ENCODE measurements at places on chromosomes 5 and 9.

DNA sequence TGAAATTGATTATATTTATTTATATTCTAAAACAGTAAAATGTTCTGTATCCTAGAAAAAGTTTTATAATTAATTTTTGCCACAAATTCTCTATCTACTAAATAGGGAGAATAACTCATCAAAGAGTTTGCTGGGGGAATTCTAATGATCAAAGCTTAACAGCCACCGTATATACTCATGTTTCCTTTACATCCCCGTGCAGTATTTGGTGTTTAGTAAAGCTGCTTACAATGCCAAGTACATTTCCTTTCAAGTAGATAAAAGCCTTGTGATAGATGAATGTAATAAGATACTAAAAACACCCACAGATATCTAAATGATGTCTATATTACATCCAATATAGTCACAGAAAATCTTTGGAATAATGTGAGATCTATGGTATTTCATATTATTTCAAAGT is 312.2 kb downstream of the HCN1 start:
- DNase-seq: no peak

GRCh38 chr5:120532835-120533234 is 68.7 kb downstream of the PRR16 start:
- DNase-seq: no peak

GRCh38 chr5:1056611-1057484 is 48.2 kb downstream of the NKD2 start:
- no peak for DNase-seq

DNA sequence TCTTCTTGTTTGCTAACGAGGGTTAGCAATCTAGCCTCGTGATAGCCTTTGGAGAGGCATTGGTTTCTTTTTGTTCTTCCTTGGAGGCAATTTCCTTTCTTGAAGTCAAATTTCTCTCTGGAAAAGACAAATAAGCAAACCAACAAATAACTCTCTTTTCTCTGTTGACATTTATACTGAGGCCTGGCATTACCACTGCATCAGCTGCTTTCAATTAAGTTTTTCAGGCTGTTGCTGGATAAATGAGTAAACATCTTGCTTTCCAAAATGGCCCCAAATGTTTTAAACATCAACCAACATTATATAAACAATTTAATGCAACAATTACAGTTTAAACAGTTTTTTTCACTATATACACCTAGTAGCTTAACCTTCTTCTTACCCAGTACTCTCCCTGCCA is 264.4 kb downstream of the HTR1A start:
- no peak for DNase-seq

DNA sequence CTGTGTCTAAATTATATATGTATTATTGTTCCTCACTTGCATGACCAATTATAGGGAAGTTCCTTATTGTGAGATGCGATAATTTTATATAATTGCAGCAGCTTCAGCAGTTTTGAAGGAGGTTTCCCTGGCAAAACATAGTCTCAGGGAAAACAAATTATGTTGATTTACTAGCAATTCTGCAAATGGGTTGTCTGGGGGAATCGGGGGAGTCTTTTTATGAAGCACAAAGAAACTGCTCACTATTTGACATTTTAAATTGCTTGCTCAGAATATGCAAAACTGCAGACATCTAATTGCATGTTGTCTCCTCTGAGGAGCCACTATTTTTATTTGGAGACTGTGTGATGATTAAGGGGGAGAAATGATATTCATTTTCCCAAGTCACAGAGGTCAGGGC is 361.6 kb downstream of the YTHDC2 start:
- DNase-seq: no peak

DNA sequence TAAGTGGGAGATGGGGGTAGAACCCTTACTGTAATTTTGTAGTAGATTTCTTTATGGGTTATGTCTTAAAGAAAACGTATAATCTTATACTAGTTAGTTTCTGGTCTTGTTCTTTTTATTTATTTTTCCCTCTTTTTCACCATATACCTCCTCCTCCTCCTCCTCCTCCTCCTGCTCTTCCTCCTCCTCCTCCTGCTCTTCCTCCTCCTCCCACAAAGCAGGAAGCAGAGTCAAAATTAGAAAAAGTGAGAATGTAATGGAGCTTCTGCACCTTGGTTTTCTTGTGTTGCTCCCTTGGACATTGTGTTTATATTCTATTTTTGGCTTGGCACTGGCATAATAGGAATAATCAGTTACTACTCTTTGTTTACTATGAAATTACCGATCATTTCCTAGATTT is 4.5 kb downstream of the MACIR start:
- no peak for DNase-seq

- no peak for DNase-seq
Measured at GRCh38 chr5:133738271-133738670, 125.9 kb upstream of the FSTL4 start.

DNA sequence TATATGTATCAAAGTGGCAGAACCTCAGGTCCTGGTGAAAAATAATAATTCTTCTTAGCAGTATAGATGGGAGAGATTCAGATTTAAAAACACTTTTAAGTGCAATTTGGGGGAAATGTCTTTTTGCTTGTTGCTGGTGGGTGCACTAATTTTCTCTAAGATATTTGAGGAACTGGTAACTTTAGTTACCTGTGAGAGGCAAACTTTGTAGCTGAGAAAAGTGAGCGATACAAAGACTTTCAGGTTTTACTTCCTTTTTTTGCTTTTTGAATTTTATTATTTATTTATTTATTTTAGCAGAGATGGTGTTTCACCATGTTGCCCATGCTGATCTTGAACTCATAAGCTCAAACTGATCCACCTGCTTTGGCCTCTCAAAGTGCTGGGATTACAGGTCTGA is 303.1 kb upstream of the PTGER4 start:
- DNase-seq: no peak

DNA sequence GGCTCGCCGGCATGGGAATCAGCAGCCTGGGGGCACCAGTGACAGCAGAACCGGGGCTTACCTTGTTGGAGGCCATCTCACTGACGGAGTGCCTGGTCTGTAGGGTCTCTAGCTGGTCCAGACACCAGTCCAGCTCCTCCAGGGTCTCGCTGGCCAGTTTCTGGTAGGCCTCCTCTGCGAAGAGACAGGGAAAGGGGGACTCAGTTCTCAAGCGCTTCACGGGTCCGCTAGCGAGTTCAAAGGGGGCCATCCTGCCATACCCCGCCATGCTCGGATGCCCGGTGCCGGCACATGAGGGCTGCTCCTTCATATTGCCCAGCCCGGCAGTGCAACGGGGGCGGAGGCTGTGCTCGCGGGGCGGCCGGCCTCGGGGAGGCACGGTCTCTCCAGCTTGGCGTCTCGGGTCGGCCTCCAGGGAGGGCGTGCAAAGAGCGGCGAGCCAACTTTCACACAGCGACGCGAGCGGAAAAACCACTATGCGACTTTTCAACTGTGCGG is 456.0 kb downstream of the RAB3C start:
- DNase-seq: peak; percentile 20

DNA sequence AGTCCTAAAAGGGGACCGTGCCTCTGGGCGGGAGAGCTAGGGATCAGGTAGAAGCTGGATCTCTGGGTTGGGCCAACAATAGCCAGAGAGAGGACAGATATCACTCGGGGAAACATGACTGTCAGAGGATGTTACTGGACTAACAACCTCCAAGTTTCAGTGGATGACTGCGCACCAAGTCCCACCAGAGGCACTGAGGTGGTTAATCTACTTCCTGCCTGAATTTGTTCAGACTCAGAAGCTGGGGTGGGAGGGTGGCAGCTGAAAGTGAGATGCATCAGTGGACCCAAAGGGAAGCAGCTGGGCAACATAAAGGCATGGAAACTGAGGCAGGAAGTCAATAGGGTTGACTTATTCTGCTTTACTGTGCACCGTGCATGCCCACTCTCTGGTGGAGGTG is 130.1 kb upstream of the SLC44A1 start:
- DNase-seq: peak; percentile 8

GRCh38 chr9:124038239-124038638 is 26.7 kb downstream of the LHX2 start:
- no peak for DNase-seq

GRCh38 chr5:9165546-9165945 is 380.3 kb downstream of the SEMA5A start:
- DNase-seq: no peak

DNA sequence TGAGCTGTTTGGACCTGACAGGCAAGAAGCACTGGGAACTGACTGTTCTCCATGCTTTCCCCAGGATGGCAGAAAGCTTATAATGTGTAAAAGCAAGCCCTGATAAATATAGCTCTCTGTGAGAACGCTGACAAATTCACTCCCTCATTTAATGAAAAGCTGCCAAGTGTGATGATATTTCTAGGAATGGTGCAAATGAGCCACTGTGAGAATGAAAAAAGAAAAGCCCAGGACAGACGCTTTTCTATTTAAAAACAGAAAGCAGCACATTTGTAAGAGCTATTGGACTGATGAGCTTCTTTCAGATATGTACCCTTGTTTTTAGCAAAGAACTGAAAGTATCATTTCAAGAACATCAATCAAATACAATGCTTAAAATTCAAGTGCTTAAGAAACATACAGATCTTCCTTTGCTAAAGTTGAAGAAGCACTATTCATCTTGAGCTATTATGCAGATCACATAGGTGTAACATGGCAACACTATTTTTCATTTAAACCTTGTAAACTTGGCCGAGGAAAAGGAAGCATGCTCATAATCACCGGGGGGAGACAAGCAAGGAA is 842.6 kb upstream of the ACO1 start:
- no peak for DNase-seq

DNA sequence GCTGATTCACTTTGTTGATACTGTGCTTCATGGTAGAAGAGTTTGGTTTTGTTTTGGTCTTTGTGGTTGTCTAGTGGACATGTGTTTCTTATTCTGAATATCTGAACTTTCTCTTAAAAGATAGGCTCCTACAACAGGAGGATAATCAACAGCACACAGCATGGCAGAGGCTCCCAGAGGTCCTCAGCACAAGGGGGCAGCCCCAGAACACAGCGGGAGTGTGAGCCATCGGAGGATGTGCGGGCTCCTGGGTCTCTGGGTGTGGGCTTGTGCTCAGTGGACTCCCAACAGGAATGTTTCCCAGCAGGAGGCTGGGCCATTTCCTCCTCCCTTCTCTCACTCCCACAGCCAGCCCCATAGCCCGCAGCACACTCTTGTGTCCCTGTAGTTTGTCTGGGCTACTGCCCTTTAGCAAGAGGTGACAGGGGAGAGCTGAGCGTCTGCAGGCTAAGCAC is 164.3 kb upstream of the OTULINL start:
- DNase-seq: no peak

- DNase-seq: peak; percentile 39
Measured at GRCh38 chr5:146751781-146752401, 126.7 kb downstream of the PPP2R2B start.

GRCh38 chr9:112487008-112487798 is 576 bp downstream of the KIAA1958 start:
- DNase-seq: peak; percentile 60

- no peak for DNase-seq
Measured at GRCh38 chr9:36893184-36893583, 140.9 kb downstream of the PAX5 start.

- DNase-seq: peak; percentile 53
Measured at GRCh38 chr9:133726401-133727276, 11.5 kb downstream of the SARDH start.

DNA sequence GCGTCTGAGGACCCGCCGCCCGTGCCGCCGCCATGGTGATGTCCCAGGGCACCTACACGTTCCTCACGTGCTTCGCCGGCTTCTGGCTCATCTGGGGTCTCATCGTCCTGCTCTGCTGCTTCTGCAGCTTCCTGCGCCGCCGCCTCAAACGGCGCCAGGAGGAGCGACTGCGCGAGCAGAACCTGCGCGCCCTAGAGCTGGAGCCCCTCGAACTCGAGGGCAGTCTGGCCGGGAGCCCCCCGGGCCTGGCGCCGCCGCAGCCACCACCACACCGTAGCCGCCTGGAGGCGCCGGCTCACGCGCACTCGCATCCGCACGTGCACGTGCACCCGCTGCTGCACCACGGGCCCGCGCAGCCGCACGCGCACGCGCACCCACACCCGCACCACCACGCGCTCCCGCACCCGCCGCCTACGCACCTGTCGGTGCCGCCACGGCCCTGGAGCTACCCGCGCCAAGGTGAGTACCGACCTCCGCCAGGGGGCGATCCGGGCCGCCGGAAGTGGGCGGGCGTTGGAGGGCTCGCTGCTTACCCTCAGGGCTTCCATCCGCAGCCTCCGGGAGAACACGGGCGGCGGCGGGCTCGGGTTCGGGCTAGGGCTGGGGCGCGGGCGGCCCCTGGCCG is 8.5 kb downstream of the PRR7 start:
- DNase-seq: peak; percentile 96

GRCh38 chr9:93642961-93643360 is 66.6 kb downstream of the PHF2 start:
- DNase-seq: no peak

- no peak for DNase-seq
Measured at GRCh38 chr5:111699324-111699723, 57.7 kb downstream of the NREP start.

- DNase-seq: no peak
Measured at GRCh38 chr5:51398875-51399642, 15.8 kb downstream of the ISL1 start.

GRCh38 chr9:18208166-18209059 is 265.5 kb upstream of the ADAMTSL1 start:
- DNase-seq: no peak

DNA sequence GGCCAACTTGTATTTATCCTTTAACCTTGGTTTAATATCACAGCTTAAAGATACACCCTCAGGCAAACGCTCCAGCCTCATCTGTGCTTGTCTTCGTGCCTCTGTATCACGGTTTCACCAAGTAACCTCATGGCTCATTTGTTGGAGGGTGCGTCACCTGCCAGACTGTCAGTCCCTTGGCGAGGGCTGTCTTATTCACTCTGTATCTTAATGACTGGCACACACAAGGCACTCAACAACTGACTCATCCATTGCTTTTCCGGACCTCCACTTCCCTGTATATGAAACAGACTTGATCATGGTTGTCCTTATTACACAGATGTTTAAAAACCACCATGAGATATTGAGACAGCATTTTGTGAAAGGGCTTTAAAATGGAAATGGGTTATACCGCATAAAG is 28.0 kb downstream of the LCP2 start:
- peak; percentile 58 for DNase-seq

GRCh38 chr9:20473515-20474013 is 148.7 kb downstream of the MLLT3 start:
- no peak for DNase-seq

DNA sequence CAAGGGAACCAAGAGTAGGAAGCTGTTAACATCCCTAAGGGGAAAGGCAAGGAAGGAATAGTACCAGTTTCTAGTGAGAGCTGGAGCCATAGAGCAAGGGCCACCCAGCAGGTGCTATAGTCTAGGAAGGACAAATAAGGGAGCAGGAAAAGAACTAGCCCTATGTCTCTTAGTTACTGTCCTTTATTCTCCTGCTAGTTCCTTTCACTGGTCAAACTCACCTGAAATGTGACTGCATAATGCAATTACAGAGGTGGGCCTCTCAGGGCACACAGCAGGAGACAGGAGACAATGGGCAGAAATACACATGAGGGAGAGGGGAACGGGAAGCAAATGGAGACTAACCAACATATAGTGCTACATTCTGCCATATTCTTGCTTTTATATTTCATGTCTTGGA is 26.7 kb upstream of the FRMPD1 start:
- DNase-seq: no peak
